Mesenteric fat pad (tissue), 1 donor: ENCODE measurements at places on chromosomes 5 and 9. TPM values are rescaled to one million over a fixed set of nuclear protein-coding genes. Genes with fewer than 3 reads are reported as not detected.

The C9 gene
- not detected for total RNA-seq

GRCh38 chr5:105929858-105930257 is 1740.9 kb downstream of the EFNA5 start:
- no peak for DNase-seq

GRCh38 chr5:171762903-171763302 is 22.7 kb upstream of the SMIM23 start:
- DNase-seq: no peak

GRCh38 chr9:4669890-4670289 is 3.6 kb upstream of the SPATA6L start:
- DNase-seq: no peak

DNA sequence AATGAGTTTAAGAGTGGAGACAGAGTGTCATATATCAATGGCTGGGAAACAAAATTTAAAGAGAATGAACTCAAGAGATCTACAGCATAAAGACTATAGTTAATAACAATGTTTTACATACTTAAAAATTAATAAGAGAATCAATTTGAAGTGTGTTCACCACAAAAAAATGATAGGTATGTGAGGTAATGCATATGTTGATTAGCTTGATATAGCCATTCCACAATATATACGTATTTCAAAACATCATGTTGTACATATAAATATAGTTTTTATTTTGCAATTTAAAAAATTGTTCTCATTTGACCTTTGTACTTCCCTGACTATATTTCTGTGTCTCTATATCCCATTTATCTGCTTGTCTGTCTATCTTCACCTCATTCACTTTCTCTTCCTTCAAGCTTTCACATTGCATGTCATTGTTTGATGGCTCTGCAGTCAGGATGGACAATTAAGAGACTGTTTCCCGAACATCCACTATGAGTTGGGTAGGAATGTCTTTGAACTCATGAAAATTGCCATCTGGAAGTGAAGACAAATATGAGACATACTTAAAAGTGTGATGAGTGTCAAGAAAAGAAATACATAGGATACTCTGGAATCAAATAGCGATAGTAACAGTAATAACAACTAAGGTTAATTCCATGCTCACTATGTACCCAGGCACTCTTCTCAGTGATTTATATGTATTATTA is 359.9 kb upstream of the ACTBL2 start:
- DNase-seq: no peak

DNA sequence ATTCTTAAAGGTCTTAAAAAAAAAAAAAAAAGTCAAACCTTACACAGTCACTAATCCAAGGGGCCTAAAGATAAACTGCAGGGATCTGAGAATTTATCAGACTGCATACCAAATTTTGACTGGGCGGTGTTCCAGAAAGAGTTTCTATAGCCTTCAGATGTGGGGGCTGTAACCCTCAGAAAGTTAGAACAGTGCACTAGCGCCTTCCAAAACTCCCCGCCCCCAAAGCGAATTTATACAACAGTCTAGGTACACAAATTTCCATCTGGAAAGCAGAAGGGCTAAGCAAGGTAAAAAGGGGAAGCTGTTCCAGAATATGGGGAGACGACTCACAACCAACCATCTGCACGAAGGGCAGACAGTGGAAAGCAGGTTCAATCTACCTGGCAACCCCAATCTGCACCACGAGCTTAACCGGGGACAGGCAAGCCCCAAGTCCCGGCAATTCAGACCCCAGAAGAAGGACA is 813 bp downstream of the ERMP1 start:
- no peak for DNase-seq

DNA sequence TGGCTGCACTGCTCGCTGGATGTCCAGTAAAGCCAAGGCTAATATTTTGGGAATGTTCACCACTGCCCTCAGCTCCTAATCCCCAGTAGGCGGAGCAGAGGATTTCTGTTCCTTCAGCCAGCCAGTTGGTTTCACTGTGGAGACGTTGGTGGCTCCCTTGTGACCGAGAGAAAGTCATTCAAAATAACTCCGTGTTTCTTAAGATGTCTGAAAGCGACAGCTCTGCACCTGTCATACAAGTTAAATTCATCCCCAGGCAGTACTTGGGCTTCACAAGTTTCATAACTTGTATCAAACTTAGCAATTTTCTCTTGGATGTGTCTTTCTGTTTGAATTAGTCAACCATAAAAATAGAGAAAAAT is 382 bp upstream of the CDKN2B start:
- no peak for DNase-seq

DNA sequence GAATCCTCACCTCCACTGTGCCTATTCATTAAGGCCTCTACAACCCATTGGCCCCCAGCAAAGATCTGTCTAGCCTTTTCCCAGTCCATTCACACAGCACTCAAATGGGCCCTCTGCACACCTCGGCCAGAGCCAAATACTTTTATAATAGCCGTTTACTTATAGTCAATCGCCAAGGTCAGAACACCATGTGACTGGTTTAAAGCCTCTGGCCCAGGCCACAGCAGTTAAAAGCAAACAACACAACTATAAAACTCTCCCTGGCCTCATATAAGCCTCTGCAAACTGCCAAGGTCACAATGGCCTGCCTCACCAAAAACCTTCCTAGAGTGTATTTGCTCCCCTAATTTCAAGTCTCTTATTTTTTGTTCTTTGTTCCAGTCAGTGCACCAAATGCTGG is 562.6 kb downstream of the CAAP1 start:
- no peak for DNase-seq
